HS-5 (cell line): ENCODE measurements at places on chromosomes 4 and X.

DNA sequence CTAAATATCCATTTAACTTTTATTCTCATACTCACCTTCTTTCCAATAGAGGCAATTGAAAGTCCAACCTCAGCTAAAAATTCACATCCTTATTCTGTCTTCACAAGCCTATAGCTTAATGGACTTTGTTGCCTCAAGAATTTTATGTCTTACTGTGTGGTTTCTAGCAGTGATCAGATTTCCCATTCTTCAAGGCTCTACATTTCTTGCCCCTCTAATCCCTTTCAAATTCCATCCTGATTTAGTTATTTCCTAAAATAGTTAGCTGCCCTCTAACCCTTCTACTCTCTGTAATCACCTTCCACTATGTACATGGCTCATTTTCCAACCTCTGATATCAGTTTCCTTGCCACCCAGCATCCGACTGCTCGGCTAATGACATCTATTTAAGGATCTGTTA, 204.1 kb upstream of the CENPE start:
- DNase-seq = no peak

DNA sequence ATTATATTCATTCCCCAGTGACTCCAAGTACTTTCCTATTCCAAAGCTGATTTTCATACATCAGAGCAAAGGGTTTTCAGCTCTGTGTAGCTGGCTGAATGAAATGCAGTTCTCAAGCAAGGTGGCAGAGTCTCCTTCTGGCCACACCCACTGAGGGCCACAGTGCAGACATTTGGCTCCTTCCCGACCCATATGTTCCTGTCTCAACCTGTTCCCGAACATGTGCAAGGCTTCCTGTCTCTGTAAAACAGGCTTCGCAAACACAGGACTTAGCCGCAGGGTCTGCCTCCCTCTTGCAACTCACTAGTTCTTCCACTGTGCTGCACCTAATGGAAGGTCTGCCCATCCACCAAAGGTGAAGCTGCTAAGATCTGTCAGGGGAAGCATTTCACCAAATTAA, 249.2 kb downstream of the MID1IP1 start:
- DNase-seq = no peak

DNA sequence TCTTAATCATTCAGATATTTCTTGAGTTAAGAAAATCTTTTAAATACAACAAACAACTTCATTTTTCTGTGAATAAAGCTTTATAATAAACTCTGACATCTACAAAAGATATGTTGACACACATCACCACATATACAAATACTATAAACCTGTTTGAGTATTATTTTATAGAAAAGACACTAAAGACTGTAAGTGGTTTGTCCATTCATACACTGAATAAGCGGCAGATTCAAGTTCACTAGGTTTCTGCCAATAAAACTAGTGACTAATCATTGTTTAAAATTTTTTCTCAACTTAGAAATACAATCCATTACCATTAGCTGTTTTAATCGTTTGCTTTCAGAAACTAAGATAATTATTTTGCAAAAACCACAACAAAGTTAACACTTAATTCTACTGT, 1900.0 kb downstream of the C4orf33 start:
- no peak for DNase-seq

DNA sequence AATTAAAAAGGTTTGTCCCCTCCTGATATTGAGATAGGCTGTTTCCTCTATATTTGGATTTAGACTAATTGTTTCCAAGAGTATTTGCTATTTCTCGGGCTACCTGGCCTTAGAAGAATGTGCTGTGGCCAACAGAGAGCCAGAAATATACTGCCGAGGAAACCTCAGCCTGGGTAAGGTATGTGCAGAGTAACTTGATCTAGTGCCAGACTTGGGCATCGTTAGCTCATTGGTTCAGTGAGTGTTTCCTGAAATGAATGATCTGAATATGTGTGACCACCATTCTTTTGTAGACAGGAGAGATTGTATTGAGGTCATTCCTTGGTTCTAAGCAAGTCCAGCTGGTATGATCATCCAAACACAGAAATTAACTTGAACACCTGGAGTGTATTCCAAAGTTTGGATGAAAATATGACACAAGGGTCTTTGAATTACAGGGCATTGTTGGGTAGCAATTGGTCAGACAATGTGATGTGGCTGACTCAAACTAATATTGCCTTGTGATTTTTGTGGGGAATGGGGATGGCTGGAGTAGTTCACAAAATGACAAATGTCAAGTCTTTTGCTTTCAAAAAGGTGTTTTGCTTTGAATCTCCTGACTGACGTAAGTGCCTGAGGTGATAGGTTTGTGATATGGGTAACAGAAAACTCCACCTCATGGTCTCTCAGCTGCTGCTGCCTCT, 100.2 kb upstream of the CXCL13 start:
- DNase-seq = no peak

GRCh38 chr4:139574641-139575040, 18.6 kb upstream of the SETD7 start:
- no peak for DNase-seq

DNA sequence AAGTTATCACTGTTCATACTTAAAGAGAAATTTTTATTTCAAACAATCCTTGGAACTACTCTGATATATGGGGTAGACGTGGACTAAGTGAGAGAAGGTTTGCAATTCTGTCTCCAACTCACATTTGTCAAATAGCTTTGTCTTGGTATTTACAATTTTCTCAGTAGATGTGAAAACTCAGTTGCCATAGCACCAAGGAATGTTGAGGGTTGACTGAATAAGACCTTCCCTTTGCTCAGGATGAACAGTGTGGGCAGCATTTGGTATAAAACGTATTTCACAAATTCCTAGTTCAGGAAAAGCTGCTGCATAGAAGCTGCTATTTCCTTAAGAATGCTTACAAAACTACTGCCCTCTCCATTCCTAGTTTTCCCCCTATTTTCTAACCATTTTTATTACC, 399.5 kb downstream of the NKX6-1 start:
- DNase-seq = no peak

GRCh38 chr4:129822701-129823100, 726.7 kb downstream of the C4orf33 start:
- peak; percentile 23 for DNase-seq

DNA sequence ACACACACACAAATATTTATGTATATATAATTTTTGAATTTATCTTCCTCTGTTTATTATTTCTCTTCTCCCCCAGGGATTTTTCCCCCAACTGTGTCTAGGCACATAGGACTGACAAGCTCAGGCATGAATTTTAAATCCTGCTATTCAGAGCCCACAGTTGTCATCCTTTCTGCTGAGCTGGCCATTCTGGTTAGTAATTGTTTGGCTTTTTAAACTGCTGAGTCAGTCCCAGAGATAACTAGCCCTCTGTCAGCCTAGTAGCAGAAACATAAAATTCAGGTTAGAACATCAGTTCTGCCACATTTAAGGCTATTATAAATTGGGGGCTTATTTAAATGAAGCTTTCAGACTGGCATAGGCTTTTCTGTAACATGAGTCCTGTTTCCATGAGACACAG, 151.7 kb upstream of the MAOA start:
- DNase-seq = no peak

- no peak for DNase-seq
Observed at GRCh38 chrX:66042307-66043077, 2.6 kb upstream of the VSIG4 start.
